ENCODE measurements at places on chromosomes 12 and 14. TPM values are rescaled to one million over a fixed set of nuclear protein-coding genes. Genes with fewer than 3 reads are reported as not detected.

RD3L gene
- total RNA-seq = not detected

BATF gene
- total RNA-seq = 0.26 TPM

LPAR5 gene
- not detected for total RNA-seq

CLEC9A gene
- total RNA-seq = not detected

SLC25A21 gene
- 0.39 TPM for total RNA-seq

ATG2B gene
- total RNA-seq = 27.4 TPM

TRIAP1 gene
- 16.9 TPM for total RNA-seq

RASAL1 gene
- not detected for total RNA-seq

CBLN3 gene
- total RNA-seq = 4.2 TPM

SDSL gene
- total RNA-seq = 4.9 TPM

DCN gene
- total RNA-seq = 72.0 TPM

KIF26A gene
- under 0.01 TPM for total RNA-seq

KRT4 gene
- not detected for total RNA-seq

MDP1 gene
- 14.8 TPM for total RNA-seq

KRT73 gene
- total RNA-seq = not detected

RFX4 gene
- not detected for total RNA-seq

SLCO1B1 gene
- total RNA-seq = not detected

COL2A1 gene
- total RNA-seq = not detected

COCH gene
- total RNA-seq = 0.46 TPM

MANSC4 gene
- not detected for total RNA-seq

Measured in smooth muscle cell of the pulmonary artery (primary cell).